ENCODE measurements at places on chromosomes 7 and 10.

DNA sequence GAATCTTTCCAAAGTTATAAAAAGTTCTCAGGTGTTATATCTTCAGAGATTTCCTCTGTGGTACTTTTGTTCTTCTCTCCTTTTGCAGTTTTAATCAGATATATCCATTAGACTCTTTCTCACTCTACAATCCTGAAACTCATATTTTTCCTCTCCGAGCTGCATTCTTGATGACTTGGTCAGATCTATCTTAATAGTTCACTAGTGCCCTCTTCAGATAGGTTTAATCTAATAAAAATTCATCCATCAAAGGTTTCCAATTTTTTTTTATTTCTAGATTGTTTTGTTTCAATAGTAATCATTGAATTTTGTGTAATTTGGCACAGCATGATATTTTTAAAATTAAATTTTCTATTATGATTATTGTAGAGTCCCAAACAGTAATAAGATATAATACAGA lies 21.8 kb upstream of the DGKB start:
- no peak for DNase-seq

- no peak for DNase-seq
Observed at GRCh38 chr10:120666308-120666707, 184.9 kb upstream of the WDR11 start.

- DNase-seq, result no peak
Observed at GRCh38 chr7:2638224-2638991, 6.6 kb downstream of the TTYH3 start.

DNA sequence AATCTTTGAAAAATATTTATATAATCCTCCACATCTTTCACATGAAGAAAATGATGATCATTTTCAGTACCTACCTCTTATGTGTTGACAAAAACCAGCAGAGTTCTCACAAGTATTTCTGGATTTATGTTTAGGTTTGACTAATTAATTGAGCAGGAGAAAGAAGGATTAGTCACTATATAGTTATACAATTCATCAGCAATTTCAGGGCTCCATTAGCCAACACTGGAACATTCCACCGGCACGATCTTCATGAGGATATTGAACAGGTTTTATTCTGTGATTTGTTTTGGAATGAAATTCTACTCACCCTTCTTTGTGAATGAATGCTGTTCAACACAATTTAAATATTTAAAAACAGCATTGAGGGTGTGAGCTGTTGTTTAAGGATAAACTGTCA lies 163.2 kb downstream of the SEM1 start:
- DNase-seq, result no peak

DNA sequence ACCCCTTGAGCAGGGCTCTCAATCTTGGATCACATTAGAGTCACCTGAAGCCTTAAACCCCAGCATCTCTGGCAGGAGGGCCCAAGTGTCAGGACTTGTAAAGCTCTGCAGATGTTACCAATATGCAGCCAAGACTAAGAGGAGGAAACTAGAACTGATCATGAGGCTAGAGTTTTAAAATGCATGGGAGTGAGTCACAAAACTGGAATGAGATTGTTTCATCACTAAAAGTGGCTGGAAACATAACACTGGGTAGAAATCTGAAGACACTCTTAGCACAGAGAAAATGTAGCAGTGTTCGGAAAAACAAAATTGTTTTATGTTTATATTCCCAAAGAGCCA lies 63.3 kb upstream of the GHITM start:
- DNase-seq, result no peak

DNA sequence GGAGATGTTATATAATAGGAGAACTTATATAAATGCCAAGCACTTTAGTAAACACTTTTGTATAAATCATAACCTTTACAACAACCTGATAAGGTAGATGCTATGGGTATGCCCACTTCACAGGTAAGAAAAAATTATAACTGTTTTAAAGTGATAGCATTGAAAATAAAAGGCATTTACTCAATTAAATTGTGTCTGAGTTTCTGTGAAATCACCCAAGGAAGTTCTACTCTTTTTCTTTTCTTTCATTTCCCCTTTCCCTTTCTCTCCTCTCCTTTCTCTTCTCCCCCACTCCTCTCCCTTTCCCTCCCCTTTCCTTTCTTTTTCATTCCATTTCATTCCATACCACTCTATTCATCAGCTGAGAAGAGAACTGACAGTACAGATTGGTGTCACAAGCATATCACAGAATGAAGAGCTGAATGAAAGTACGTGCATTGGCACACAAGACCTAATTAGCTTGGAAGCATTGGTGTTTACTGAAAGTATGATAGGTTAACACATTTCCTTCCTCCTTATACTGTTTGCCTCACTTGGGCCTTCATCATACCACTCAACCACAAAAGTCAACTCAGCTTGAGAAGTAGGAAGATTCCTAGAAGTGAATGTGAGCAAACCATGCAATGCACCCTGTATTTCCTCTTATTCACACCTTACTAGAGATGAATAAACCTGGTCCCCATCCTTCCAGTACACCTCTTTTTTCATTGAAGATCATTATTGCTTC lies 117.9 kb upstream of the AGR3 start:
- DNase-seq, result no peak

DNA sequence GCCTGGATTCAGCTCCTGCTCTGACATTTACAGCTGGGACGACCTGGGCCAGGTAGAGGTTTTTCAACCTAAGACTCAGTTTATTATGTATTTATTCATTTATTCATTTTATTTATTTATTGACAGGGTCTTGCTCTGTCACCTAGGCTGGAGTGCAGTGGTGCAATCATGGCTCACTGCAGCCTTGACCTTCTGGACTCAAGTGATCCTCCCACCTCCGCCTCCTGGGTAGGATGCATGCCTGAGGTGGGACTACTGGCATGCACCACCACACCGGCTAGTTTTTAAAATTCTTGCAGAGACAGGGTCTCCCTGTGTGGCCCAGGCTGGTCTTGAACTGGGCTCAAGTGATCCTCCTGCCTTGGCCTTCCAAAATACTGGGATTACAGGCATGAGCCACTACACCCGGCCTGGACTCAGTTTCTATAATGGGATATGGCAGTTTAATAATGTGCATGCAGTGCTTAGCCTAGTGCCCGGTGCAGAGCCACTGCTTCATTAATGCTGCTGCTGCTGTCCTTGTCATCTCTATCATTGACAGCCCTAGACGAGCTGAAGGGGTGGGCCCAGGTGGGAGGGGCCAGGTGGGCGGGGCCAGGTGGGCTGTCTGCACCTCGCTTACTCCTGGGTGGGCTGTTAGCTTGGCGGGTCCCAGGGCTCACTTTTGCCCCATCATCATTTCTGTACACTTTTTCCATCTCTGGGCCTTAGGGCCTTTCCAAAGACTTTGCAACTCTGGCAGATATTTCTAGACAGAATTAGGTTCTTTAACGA lies 92.6 kb downstream of the LHPP start:
- no peak for DNase-seq

DNA sequence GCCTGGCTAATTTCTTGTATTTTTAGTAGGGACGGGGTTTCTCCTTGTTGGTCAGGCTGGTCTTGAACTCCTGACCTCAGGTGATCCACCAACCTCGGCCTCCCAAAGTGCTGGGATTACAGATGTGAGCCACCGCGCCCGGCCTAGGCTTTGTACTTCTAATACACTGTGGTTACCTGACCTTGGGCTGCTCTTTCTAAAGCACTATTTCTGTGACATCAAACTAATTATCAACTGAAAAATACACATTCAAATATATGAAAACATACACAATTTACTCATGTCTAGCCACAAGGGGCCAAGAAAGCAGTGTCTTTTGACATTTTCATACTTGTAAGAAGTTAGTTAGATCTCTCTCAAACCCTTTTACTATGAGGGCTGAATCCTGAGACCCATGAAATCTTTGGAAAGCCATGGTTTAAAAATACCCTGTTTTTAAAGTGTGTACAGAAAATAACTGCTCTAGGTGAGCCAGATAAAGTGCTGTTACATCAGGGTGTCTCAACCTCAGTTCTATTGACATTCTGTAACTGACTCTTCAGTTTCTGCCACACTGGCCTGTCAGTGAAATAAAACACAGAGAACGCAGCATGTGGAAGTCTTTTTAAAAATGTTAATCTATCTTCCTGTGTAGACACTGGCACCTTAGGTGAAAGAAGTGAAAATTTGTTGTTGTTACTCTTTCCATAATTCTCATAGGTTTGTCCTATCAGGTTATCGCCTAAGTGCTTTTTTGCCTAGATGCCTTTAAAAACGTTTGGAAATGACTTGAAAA lies 58.8 kb downstream of the CREM start:
- DNase-seq, result no peak
